ENCODE measurements at places on chromosomes 6 and 20.
A peak's percentile ranks its signal among the peaks of the same experiment; 100 is the strongest.

DNA sequence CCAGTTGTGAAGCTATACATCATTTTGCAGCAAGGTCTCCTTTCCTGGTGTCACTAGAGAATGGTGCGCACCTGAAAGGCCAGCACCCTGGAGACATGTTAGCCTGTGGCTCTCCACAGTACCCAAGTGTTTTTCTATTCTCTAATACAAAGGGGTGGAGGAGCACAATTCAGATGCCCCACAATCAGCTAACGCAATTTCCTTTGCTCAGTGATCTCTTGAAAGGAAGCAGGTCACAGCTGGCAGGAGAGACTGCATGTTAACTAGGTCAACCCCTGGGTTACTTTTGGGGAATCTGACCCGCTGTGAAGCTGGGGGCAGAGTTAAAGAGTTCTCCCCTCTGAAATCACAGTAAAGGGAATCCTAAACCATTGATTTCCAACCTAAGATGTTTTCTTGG, 92.5 kb downstream of the B3GAT2 start:
- DNase-seq, result no peak

DNA sequence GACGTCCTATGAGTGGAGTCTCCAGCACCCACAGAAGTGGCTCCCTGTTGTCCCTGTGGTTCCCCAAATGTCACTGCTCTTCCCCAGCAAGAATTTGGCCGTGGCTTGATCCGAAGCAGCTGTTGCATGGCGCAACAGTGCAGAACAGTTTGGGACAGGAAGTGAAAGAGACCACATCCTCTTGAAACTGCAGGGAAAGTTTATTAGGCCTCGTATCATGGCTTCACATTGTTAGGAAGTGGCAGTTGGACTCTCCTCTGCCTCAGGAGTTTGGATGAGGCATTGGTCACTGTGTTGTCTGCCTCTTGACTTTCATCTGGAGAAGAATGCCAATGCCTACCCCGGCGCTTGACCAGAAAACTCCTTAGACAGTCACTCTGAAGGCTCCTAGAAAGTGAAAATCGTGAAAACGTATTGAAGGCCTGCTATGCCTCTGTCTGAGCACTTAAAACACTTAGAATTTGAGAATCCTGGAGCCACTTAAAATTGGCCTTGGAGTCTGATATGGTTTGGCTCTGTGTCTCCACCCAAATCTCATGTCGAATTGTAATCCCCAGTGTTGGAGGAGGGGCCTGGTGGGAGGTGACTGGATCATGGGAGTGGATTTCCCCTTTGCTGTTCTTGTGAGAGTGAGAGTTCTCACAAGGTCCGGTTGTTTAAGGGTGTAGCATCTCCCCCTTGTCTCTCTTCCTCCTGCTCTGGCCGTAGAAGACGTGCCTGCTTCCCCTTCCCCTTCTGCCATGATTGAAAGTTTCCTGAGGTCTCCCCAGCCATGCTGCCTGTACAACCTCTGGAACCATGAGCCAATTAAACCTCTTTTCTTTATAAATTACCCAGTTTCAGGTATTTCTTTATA, 334.9 kb upstream of the JARID2 start:
- DNase-seq, result no peak

DNA sequence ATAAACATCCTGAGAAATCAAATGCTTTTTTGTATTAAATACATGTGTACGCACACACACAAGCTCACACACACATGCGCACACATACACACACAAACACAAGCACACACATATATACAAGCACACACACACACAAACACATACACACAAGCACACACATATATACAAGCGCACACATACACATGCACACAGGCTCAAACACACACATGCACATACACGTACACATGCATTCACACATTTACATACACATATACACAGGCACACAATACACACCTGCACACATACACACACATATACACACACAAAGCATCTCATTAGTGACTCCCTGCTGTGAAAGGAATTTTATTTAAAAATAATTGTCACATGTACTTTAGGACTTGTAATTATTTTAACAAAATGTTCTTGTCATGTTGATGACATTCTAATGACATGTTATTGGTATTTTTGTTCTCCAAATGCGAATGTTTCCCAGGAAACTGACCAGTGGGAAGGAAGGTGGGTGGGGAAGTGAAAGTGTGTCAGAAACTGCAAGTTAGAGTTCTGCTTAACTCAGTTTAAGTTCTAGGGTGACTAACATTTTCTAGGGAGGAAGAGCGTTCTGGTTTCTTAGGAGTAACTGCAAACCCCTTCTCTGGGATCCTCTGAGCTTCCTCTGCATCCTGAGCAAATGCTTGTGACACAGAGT, 113.9 kb upstream of the ZNF217 start:
- DNase-seq, result peak; percentile 37

DNA sequence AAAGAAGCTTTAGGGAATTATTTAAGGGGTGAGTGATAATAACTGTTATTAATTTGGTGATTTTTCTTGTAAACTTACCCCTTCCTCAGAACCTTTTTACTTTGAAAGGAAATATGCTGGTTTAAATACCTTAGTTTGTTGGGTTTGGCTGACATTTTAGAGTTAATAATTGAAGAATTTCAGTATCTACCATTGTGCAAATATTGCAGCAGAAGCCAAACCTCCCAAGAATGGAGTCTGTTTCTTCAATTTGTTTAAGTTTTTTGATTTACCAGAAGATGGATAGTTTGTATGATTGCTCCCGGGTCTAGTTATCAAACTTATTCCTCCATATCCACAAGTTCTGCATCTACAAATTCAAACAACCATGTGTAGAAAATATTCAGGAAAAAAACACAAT, 77.1 kb downstream of the ATRN start:
- no peak for DNase-seq

DNA sequence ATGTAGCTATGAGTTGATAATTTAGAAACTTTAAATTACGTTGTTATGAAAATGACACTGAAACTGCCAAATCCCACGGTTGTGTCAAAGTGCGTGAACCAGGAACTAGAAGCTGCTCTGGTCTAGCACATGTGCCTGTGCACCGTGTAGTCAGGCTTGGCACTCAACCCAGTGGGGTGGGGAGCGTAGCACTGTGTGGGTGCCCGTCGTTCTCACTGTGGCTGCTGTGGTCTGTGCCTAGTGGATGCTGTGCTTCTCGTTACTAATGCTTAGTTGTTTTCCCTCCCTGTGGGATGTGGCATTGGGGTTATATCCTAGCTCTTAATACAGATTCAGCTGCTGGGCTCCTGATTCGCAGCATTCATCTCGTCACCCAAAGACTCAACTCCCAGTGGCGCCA, 46.2 kb upstream of the ADIG start:
- no peak for DNase-seq

- no peak for DNase-seq
Measured at GRCh38 chr6:87136963-87137362, 18.4 kb upstream of the ZNF292 start.

DNA sequence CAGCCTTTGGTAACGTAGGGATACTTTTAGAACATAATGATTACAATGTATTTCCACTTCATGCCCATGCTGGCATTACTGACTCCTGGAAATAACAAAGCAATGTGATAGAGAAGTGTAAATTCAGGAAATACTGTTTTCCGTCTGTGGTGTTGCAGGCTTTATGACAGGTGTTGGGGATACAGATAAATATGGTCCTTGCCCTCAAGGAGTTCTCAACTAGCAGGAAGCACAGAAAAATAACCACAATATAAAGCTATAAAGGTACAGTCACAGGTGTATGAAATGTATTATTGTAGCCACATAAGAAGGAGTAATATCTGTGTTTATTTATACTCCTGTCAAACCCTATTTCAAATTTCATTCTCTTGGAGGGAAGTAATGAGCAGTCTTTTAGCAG, 12.9 kb upstream of the LAMP5 start:
- DNase-seq, result no peak

- DNase-seq, result no peak
Measured at GRCh38 chr20:20181322-20181721, 129.0 kb downstream of the CFAP61 start.

GRCh38 chr6:170462366-170463020, 90.6 kb downstream of the PSMB1 start:
- DNase-seq, result no peak

DNA sequence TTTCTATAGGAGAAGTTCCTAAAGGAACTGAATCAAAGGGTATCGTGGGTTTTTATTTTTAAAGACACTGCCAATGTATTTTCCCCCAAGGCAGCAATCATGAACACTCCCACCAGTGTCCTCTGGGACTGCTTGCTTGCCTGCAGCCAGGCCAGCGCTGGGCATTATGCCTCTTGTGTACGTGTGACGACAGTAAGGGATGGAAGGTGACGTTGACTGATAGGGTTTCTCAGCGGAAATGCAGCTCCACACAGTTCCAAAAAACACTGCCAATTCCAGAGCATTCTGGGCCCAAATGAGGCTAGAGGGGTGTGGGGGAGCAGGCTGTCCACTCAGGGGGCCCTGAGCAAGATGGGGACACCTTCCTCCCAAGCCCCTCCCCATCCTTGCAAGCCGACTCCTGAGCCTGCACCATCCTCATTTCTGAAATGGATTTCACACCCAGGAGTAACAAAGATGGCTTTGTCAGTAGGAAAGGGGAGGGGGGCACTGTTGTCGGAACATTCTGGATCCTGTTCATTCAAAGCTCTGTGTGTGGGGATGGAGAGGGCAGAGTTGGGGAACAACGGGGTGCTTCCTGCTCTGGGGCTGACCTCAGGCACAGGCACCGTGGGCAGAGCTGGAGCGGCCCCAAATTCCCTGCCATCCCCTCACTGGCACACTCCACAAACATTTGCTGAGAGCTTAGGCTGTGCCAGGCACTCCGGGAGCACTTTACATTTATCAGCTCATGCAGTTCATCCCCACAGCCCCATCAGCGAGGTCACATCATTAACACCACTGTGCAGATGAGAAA, 20.0 kb downstream of the PREX1 start:
- DNase-seq, result no peak

DNA sequence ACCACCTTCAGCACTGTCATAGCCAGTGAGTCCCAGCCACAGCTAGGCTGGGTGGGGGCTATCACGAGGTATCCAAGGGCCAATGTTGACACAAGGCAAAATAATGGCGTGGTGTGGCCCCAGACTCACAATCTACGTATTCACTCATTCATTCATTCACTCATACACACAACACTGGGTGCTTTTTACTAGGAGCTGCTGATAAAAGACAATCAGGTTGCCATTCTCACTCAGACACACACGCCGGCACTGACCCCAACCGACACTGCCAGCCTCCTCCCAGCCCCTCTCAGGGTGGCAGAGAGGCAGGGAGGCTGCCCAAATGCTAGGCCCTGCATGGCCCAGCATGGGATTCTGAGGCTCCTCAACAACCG, 1.5 kb upstream of the C20orf144 start:
- DNase-seq, result no peak

DNA sequence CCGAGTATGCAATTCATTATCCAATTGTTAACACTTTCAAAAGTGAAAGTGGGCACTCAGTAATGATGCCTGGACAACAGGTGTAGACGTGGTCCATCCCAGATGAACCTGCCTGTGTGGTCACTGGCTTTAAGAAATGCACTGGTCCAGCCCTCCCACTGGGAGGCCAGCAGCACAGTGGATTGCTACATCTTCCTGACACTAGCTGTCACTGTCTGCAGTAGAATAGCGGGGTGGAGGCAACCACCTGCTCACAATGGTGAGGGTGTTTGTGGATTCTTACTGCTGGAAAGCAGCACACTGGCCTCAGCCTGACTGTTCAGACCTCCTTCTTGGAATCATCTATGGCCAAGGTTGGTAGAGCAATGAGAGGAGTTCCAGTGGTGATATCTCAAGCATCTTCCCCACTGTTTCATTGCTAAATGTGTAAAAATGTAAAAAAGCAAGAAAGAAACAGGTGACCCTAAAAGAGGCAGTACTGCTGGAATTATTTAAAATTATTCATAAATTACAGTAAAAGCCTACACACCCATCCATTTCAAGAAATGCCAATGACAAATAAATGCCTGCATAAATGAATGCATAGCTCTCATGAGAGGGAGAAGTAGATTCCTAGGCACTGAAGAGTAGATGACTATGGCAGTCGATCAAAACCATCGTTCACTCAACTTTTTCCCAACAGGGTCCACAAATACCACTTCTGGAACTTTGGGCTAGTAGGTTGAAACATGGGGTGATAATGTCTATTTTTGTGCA, 228.0 kb upstream of the PLN start:
- DNase-seq, result no peak

- DNase-seq, result no peak
Measured at GRCh38 chr6:122752459-122752858, 27.1 kb upstream of the FABP7 start.

- no peak for DNase-seq
Measured at GRCh38 chr6:41730531-41731436, 4.6 kb downstream of the TFEB start.

- no peak for DNase-seq
Measured at GRCh38 chr6:73339340-73339739, 14.7 kb downstream of the DPPA5 start.

DNA sequence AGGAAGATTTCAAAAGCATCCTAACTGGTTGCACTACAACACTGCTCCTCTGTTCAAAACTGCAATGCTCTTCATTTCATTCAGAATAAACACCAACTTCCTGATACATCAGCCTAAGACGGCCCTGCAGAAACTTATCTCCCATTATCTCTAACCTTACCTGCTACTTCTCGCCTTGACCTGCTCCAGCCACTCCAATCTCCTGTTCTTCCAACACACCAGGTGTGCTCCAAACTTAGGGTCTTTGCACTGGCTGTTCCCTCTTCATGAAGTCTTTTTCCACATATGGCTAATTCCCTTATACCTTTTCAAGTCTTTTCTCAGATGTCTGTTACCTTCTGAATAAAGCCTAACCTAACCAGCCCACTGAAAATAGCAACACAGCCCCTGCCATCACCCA, 32.1 kb downstream of the PHIP start:
- no peak for DNase-seq

- DNase-seq, result peak; percentile 59
Measured at GRCh38 chr6:19175023-19175422, 662.1 kb upstream of the ID4 start.

- DNase-seq, result no peak
Measured at GRCh38 chr20:50396623-50397022, 113.6 kb upstream of the PTPN1 start.

DNA sequence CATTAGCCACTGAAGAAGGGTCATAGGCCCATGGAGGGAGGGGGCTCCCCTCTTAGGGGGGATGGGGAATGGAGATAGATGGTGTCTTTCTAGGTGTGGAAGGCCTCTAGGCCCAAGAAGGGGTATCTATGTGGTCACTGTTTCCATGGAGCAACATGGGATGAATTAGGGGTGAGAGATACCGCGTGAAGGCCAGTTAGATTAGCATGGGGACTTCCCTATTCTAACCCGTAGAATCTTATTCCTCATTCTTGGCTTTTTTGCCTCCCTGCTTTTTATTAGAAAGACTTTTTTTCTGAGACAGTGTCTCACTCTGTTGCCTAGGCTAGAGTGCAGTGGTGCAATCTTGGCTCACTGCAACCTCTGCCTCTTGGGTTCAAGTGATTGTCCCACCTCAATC, 3.2 kb downstream of the RAB44 start:
- no peak for DNase-seq

DNA sequence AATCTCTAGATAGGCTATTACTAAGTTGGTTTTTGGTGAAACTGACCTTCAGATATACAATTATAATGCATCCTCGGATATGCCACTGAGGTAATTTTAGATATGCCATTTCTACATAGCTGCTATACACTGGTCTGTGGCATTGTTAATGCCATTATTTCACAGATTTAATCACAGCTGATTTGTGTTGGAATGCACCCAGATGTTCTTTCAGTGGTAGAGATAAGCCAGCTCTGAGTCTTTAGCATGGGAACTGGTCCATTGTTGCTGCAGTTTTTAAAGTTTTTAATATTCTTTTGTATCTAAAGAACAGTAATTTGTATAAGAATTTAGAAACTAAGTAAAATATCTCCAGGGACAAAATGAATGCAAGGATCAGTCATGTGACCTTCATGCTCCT, 6.8 kb downstream of the TMX4 start:
- no peak for DNase-seq
